Body of pancreas (tissue), 4 donors: ENCODE measurements at places on chromosomes 5 and 9.

DNA sequence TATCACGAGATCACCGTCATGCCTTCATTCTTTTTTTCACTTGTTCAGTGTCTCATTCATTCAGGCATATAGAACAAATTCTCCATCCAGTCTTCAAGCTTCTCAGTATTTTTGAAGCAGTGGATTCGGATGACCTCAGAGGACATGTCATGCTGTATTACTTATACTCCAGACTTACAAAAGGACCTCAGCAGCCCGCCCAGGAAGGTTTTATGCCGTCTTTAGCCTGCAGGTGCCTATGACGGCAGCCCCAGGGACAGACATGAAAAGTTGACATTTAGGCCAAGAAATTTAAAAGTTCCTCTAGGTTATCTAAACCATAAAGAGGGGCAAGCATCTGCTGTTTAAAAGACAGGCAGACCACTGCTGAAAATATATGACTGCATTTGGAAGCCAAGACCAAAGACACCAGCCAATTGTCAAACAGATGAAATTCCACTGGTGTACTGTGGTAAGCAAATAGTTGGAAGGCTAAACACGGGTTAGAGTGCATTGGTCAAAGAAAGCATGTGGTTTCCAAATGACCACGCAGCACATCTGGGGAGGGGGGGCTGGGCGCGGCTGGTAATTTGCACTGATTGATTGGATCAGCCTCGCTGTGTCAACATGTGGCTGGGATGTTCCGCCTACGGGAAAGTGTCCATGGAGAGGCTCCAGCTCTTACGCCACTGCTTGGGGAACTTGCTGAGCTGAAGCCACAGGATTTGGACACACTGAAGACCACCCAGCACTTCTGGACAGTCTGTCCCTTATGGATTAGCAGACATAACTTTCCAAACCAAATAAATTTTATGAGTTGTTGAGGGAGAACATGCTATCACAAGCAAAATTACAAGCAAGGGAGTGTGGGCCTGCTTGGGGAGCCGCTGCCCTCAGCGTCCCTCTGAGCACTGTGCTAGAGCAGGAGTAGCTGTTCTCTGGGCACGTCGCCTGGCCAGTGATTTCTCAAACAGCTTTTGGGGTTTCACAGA is 173.6 kb downstream of the FANCC start:
- DNase-seq: peak; percentile 52

GRCh38 chr9:27192291-27192960 is 83.4 kb downstream of the TEK start:
- DNase-seq: no peak

- no peak for DNase-seq
These were observed 333.6 kb upstream of the CCNH start for GRCh38 chr5:87746341-87746740.

DNA sequence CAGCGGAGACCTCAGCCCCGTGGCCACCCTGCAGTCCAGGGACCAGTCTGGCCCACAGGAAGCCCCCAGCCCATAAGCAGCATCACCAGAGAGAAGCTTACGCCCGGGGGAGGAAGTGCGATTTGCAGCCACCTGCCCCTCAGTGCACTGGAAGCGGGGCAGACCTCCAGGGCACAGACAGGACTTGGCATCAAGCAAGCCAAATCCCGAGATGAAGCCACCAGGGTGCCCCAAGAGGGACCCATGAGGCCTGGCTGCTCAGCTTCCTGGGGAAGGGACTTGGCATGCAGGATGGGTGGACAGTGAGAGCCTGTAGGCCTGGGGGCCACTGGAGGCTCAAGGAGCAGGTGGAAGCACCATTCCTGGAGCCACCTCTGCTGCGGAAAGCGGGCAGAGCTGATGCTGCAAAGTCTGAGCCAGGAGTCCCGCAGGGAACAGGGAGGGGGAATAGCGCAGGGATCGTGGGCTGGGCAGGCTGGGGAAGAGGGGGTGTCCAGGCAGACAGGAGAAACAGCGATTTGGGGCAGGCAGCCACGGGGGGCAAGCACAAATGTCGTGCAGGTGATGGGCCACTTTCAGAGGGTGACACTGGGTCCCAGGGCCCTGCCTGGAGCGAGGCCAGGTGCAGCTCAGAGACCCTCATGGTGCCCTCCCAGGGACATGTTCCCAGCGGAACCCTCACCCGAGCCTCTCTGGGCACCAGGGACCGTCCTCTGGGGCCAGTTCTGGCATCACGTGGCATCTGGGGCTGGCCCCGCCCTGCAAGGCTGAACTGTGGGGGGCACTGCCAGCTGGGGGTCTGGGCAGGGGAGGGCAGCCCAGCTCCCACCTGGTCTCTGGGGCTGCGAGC is 3.2 kb downstream of the LRRC26 start:
- no peak for DNase-seq

GRCh38 chr9:79447762-79448161 is 124.0 kb upstream of the TLE4 start:
- no peak for DNase-seq

GRCh38 chr5:40916226-40916625 is 6.9 kb downstream of the C7 start:
- DNase-seq: no peak

DNA sequence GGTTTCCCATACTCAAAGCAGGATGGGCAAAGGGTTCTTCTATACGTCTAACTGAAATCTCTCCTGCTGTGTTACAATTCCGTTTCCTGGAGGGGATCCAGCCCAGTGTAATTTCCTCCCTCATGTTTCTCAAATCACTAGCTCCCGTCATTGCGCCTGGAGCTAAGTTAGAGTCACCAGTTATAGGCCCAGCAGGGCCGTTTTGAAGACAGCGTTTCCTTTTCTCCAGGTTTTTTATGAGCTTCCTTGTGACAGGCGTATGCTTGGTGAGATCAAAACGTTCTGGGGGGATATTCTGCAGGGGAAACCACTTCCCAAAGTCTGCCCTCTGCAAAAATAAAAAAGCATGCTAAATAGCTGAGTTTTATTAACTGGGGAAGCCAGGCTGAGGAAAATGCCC is 53.0 kb upstream of the WWC1 start:
- no peak for DNase-seq

DNA sequence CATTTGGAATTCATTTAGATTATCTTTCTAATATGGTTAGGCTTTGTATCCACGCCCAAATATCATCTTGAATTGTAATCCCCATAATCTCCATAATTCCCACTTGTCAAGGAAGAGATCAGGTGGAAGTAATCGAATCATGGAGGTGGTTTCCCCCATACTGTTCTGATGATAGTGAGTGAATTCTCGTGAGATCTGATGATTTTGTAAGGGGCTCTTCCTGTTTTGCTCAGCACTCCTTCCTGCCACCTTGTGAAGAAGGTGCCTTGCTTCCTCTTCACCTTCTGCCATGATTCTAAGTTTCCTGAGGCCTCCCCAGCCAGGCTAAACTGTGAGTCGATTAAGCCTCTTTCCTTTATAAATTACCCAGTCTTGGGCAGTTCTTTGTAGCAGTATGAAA is 527.5 kb upstream of the ARRDC3 start:
- no peak for DNase-seq

- peak; percentile 47 for DNase-seq
These were observed 73.6 kb upstream of the RETREG1 start for GRCh38 chr5:16690243-16690852.

- no peak for DNase-seq
These were observed 54.4 kb downstream of the IRX2 start for GRCh38 chr5:2697041-2697440.

DNA sequence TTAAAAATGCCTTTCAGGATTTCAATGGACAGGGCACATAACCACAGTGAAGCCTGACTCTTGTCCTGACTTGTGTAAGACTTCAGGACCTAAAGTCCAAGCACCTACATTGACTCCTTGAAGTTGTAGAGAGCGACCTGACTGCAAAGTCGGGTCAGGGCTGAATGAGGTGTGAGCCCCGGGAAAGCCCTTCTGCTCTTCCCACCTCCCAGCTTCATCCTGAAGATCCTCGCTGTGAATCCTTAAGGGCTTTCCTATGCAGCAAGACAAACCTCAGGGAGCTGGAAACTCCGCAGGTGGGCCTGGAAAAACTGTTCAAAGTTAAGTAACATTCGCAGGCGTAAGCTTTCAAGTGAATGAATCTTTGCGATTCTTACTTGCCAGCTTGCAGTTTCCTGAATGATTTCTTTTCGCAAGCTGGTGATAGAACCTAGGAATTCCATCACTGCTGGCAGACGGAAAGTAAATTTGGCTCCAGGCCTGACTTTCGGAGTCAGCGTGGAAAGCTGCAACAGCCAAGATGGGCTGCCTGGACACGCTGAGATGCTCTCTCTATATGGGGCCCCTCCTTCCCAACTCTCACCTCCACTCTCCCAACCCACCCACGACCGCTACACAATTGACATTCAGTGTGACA is 10.9 kb downstream of the SEMA5A start:
- DNase-seq: no peak

DNA sequence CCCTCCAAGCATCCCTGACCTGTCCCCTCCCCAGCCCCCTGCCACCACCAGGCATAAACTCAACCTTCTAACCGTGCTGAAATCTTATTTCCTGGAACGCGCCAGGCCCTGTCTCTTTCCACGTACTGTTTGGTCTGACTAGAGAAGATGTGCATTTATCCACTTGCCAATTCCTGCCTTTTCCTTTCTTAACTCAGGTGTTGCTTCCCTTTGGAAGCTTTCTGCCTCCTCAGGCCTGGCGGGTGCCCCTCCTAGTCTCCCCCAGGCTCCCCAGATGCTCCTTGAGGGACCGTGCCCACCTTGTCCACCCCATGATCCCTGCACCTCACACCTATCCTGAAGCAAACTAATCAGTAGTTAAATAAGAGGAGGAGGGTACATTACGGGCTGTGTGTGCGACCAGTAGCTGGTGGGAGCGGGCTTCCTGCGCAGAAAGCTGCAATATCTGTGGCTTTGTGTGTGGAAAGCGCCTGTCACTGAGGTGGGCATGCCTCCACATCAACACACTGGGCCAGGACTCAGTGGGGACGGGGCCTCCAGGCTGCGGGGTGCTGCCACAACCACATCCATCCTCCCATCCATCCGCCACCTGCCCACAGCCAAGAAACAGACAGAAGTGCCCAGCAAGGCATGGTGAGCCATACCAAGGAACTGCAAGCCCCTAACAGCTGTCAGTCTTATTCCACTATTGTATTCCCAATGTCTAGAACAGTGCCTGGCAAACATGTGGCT is 73.5 kb downstream of the COL23A1 start:
- DNase-seq: no peak

GRCh38 chr9:114027159-114027862 is 50.8 kb downstream of the AMBP start:
- DNase-seq: no peak

GRCh38 chr9:128340691-128341434 is 536 bp downstream of the SLC27A4 start:
- DNase-seq: no peak

DNA sequence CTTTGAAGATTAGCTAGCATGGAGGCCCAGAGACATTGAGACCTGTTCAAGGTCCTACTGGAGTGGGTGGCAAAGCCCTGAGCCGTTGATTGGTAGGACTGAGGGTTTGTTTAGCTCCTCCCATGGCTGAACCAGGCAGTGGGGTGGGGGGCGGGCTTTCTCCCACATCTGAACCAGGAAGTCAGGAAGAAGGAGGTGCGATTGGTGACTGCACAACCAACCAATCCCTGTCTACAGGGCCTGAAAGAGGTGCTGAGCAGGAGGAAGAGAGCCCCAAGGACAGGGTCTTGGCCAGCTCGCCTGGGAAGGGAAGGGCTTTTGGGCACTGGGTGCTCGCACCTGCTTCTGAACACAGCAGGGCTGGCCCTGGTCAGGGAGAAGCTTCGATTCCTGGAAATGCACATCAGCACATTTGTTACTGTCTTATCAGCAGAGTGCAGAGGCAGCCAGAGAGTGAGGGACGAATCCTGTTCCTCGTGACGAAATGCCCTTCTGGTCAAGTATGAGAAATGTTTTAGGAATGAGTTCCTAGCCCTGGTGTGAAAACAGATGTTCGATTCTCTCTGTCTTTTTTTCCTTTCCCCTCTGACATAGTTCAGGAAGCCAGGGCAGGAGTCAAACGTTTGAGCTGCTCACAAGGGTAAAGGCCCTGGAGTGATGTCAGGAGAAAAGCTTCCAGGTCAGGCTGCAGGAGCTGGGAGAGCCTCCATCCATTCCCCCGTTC is 294.8 kb upstream of the KLF4 start:
- peak; percentile 26 for DNase-seq

DNA sequence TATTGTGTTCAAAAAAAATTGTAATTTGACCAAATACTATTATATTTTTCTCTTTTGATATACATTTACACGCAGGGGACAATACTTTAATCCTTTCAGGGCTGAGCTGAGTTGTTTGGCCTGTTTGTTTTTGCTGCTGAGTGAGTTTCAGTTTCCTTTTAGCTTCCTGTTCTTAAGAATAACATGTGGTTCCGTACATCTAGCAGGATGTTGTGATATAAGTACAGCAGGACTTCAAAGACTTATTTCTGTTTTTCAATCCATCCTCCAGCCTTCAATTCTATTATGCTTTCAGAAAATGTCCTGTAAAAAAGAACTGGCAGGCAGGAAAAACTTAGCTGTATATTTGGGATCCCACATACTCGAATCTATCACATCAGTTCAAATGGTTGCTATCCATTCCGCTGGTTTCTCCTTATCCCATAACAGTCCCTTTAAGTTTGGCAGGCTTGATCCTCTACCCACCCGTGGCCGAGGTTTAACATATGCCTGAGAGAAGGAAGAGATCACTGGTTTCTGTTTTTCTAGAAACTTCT is 1037.3 kb upstream of the ACO1 start:
- no peak for DNase-seq

DNA sequence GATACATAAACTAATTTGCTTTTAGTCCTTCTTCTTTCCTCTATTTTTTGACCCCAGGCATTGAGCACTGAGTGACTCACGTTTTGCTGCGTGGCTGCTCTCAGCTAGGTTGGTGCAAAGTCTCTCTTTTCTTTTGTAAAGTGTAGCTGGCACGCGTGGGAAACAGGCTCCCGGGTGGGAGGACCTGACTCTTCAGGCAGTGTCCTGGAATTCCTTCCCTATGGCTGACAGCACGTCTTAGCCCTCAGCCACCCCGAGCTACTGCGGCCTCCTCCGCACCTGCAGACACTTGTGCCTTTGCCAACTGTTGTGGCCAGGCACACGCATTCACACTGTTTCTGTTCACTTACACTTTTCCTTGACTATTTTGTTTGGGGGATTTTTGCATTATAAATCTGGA is 877 bp upstream of the SCGB3A1 start:
- DNase-seq: no peak

DNA sequence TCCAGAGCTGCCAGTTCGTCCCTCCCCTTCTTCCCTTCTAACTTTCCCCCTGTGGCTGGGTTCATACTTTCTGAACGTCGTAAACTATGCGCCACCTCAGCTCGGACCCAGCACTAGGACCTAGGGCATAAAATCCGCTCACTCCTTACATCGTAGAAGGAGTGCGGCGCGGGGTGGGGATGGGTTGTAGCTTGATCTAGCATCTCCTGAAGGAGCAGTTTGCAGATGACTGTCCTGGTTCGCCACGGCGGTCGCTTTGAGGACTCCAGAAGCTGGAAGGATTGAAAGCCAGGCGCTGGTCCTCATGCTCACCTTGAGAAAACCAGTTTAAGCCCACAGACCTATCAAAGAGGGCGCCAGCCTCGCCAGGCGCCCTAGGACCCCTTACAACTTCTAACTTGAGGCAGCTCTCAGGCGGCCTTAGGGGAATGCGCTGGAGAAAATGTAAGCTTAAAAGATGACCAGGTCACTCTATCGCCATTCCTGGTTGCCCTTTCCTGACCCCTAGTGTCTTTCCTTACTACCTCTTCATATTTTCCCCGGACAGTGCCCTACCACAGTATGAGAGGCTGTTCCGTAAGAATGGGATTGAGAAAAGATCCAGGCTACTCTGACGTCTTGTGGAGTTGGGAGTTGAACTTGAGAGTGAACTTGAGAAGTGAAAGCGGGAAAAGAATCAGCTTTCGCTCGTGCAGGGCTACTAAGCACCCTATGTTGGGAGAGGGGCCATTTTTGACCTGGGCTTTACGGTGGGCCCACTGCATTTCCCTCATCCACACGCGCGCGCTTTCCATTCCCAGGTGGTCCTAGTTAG is 2.8 kb downstream of the RORB start:
- no peak for DNase-seq
